AG20443 (cell line): ENCODE measurements at places on chromosomes 4 and X.

DNA sequence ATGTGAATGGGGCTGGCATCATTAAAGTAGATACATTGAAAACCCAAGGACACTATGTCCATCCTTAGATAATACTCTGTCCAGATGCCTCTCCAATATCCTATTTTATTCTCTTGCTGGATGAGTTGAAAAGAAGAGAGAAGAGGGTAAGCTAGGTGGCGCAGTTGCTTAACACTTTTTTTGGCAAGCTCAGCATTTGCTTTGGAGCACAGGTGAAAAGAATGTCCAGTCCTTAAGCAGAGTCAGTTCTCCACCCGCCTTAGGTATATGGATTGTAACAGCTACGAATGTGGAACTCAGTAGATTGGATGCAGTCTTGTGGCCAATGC lies 208.4 kb downstream of the NWD2 start:
- peak; percentile 26 for DNase-seq

- DNase-seq, result peak; percentile 97
These were observed at the start of gene SLBP for GRCh38 chr4:1712216-1713002. Gene SLBP, minus strand, starts transcription at chr4:1712319. Its CDS starts 131 bp downstream, at chr4:1712188.

DNA sequence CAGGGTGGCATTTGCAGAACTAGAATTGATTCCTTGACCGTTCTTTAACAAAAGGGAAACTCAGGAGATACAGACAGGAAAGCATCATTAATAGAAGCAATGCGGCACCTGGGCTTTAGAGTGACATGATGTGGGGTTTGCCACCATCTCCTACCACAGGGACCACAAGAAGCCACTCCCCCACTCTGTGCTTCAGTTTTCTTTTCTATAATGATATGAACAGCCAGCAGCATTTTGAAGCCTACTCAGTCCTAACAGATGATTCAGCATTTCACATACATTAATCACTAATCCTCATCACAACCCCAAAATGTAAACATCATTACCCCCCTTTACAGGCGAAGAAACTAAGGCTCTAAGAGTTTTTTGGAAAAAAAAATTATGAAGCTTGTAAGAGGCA lies 22.9 kb downstream of the CCDC149 start:
- DNase-seq, result no peak

DNA sequence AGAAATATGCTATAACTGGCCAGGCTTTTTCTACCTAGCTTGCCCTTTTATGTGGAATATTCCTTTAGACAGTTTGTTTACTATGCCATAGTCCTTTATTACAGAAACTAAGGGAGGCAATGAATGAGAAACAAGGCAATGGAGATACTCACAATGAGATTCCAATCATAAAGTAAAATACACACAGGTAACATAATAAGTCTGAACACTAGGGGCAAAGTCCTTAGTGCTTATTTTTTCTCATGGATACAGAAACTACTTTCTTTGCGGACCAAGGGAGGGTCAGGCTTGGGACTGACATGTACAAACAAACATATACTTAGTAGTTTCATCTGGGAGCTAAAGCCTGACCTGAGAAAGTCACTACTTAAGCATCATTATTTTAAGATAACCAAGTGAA lies 16.0 kb upstream of the UGT8 start:
- DNase-seq, result no peak

- no peak for DNase-seq
These were observed 377.4 kb downstream of the SMARCA1 start for GRCh38 chrX:129145840-129146272.

- DNase-seq, result peak; percentile 17
These were observed 78.3 kb downstream of the CLDN34 start for GRCh38 chrX:10045327-10046000.

DNA sequence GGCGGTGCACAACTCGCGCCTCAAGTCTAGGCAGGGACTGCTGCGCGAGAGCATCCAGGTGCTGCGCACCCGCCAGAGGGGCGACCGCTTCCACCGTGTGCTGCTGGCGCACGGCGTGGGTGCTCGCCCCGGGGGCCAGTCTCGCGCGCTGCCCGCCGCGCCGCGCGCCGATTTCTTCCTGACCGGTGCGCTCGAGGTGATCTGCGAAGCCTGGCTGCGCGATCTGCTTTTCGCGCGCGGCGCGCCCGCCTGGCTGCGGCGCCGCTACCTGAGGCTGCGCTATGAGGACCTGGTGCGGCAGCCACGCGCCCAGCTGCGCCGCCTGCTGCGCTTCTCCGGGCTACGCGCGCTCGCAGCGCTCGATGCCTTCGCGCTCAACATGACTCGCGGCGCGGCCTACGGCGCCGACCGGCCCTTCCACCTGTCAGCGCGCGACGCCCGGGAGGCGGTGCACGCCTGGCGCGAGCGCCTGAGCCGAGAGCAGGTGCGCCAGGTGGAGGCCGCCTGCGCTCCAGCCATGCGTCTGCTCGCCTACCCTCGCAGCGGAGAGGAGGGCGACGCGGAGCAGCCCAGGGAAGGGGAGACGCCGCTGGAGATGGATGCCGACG lies 1.3 kb downstream of the CHST7 start:
- peak; percentile 11 for DNase-seq

DNA sequence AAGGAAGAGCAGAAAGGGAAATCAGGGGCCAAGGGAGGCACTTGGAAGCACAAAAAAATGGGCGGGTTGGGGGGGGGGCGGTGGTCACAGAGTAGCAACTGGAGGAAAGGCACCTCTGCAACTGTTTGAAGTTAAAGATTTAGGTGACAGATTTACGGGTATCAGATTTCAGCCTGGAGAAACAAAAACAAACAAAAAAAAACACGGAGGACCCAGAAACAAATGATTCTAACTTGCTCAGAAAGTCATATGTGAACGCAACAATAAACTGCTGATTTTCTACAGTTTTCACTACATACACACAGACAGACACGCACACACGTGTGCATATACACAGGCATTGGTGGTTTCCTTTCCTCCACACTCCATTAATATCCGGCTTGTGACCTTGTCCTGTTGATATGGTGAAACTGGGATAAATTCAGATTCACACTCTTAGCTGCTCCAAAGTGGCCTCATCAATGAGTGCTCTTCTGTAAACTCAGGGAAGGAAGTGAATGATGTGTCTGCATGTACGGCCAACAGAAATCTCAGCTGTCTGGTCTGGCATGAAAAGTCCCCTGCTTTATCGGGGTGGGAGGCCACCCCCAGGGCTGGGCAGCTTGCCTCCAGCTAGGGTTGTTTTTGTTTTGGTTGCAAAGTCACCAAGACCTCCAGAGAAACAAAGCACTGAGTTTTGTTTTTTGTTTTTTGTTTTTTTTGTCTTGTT lies 54.3 kb downstream of the CHST7 start:
- no peak for DNase-seq

- peak; percentile 20 for DNase-seq
These were observed 14.4 kb downstream of the CHIC1 start for GRCh38 chrX:73577361-73577760.

DNA sequence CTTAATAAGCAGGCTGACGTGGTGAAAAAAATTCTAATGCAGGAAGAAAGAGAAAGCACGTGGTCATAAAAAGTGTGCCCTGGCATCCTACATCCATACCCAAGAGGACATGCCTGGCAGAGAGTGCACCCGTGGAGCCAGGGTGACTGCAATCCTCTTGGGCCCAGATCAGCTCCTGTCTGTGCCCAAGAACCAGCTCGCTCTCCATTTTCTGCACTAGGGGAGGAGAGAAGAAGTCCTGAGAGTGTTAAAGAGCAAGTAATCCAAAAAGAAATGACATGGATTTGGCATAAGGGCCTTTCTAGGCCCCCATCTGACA lies 483.1 kb downstream of the BCOR start:
- no peak for DNase-seq

DNA sequence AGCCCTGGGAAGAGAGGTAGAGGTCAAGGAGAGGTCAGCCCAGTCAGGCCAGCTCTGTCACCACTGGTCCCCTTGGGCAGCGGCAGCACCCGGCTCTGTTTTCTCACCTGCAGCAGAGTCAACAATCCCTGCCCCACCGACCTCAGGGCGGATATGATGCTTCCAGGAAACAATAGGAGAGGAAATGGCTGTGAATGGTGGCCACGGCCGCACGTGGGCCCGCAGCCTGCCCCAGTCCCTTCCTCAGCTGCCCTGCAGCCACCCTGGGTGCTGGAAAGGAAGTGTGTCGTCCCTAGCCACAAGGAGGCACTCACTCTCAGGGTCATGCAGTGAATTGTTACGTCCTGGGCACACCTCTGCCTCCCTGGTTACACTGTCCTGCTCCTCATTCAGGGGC lies 92.5 kb upstream of the ENPP6 start:
- no peak for DNase-seq

DNA sequence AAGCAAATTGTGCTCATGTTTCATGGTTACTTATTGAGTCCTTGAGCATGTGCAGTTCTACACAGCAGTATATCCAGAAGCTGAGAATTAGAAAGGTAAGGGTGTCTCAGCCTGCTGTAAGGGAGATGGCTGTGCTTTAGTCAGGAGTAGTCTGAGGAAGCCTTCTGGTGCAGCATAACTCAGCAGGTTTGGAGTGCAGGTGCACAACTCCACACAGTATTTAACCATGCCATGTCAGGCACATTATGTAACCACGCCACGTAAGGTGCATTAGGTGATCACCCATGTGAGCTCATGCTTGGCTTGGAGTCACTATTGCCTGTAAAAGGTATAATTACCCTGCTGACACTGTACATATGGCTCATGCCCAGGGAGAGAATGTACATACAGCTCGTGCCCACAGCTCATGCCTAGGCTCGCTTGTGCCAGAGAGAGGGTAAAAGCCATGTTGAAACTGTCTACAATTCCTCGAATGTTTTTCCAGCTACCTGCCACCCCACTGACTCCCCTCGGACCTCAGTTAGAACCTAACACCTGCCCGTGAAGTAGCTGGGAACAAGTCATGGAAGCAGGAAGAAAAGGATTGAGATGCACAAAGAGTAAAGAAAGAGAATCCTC lies 37.8 kb downstream of the UCHL1 start:
- no peak for DNase-seq

GRCh38 chrX:152892999-152893891 lies 4.6 kb upstream of the ZNF185 start:
- no peak for DNase-seq

DNA sequence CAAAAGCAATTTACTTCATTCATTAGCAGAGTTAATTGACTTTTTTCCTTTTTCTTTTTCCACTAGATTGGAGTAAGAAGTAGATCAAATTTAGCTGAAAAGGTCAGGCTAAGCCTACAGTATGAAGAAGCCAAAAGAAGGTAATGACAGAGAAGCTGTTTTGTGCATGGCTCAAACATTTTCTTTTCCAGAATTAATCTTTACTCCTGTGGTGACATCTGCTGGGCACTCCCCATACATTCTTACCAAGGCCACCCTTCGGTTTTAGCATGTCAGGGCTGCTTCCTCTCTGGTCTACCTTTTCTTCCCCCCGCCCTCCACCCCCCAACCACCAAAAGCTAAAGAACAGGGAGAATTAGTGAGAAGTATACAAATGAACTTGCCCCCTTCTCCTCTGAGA lies 70.2 kb downstream of the CLDN22 start:
- DNase-seq, result peak; percentile 39

- DNase-seq, result no peak
These were observed 24.0 kb upstream of the DRP2 start for GRCh38 chrX:101195442-101196173.

- no peak for DNase-seq
These were observed 81.5 kb downstream of the HUWE1 start for GRCh38 chrX:53605004-53605403.

DNA sequence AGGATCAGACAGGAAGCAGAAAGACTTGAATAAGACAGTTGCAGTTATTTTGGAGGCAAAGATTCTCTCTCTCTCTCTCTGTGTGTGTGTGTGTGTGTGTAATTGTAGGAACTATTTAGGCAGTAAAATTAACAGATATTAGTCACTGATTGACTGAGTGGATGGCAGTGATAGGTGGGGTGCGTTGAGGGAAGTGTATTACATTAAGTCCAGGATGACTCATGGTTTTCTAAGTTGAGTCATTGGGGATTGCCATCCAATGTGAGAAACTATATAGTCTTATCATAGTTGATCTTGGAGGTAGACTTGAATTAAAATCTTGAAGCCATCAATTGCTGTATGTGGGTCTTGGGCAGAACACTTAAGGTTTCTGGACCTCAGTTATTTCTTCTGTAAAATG lies 75.4 kb downstream of the AR start:
- peak; percentile 6 for DNase-seq

DNA sequence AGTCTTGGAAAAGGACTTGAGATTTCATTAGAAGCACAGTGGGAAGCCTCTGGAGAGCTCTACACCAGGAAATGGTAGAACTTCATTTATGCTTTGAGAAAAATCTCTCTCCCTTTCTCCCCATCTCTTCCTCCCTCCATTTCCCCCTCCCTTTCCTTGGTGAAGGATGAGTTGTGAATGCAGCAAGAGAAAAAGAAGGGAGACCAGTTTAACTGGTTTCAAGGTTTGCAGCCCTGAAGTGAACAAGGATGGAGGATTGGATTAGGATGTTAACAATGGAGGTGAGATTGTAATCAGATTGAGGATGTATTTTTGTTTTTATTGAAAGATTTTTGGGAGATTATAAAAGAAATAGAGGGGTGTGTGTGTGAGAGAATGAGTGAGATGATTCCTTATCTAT lies 99.5 kb downstream of the ANK2 start:
- DNase-seq, result no peak

DNA sequence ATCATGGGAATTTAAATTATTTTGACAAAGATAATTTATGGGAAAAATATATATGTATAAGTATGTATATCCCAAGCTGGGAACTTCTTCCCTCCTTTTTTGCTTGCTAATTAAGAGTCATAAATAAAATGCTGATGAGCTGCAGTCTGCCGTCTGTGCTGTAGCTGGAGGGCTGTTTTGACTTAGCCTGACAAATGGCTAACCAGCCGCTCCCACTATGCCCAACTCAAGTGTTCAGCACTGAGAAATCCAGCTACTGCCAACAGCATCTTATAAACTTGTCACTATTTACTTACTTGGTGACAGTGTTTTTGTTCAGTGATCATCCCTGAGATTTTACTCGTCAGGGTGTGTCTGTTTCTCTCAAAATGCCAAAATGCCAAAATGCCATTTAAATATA lies 171.2 kb upstream of the PGRMC2 start:
- no peak for DNase-seq

- no peak for DNase-seq
These were observed 161.4 kb upstream of the FAM9B start for GRCh38 chrX:9195199-9195880.

GRCh38 chrX:154541896-154542722 lies 4.5 kb downstream of the G6PD start:
- DNase-seq, result peak; percentile 76

DNA sequence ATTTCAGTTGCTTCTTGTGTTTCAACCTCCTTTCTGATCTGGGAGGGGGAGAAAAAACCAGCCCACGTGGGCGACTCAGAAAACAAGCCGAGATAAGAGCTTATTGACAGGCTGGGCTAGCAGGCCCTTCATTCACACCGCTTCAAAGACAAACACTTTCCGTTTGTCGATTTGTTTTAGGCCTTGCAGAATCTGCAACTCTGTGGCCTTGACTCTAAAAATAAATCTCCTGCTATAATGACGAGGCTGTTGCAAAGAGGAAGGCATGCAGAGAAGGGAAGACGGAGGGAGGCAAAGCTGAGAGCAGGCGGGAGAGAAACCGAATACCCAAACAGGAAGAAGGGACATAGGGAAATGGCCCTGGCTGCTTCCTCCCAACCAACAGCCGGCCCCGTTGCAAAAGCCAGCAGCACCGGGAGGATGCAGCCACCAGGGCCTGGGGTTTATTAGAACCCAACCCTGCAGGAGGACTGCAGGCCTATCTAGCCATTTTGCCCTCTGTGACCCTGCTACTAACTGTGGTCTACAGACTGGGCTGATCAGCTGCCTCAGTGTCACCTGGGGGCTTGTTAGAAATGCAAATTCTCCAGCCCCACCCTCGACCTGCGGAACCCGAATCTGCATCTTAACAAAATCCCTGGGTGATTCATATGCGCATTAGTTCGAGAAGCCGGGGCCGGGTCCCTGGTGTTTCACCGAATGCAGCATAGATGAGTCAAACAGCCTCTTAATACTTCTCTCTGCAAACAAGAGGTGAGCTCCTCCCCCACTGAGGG lies 325.5 kb downstream of the BCOR start:
- peak; percentile 21 for DNase-seq
